ENCODE measurements at places on chromosomes 2 and 18.

DNA sequence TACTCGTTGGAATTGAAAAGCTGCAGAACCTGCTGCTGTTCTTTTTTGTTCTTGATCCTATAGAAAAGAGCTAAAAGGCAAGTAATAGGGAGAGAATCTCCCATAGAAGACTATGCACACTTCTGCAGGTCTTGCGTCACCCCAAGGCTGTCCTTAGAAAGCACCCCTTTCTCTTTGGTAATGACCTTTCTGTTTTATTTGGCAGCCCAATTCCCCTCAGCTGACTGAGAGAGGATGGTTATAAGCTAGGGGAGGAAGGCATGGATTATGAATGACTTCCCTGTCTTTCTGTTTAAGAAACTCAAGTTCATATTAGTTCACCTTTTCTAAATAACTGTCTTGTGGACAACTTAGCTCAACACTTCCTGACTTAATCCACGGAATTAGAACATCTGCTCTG lies 122.9 kb downstream of the TXNL1 start:
- no peak for DNase-seq

DNA sequence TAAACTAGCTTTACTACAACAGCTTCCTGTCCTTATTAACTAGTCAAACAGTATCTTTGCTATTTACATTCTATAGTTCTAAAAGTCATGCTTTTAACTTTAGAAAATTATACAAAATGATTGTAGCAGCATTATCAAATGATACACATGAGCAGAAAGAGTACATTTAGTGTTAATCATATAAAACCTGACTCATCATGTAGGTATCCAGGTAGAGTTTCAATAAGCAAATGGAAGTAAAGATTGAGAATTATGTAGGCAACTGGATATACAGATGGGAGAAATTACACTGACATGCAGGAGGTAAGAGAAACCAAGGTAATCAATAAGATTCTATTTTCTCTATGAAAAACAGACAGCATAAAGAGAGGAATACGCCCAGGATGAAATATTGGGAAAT lies 33.8 kb downstream of the TRIP12 start:
- no peak for DNase-seq

GRCh38 chr2:122596598-122596997 lies 841.1 kb downstream of the TSN start:
- DNase-seq, result no peak

GRCh38 chr2:30040147-30040546 lies 106.7 kb upstream of the YPEL5 start:
- DNase-seq, result no peak

DNA sequence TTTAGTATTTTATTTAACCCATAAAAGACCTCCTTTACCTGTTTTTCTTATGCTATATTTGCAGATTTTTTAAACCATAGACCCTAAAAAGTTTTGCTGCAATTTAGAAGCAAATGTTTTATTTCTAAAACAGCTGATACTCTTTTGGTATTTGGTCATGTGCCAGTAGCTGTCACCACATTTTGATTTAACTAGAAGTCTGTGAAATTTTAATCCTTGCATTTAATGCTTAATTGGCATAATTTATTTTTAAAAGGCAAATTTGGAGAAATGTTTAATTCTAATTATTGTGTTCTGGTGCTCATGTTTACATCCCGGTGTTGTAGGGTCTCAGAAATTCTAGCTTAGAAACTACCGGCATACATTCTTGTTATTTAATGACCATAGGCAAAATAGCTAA lies 111.8 kb downstream of the TTC27 start:
- DNase-seq, result no peak

- DNase-seq, result no peak
Measured at GRCh38 chr2:70978341-70979179, at the start of gene ANKRD53. Gene ANKRD53, plus strand, starts transcription at chr2:70978630. Its CDS starts 16 bp downstream, at chr2:70978646.

DNA sequence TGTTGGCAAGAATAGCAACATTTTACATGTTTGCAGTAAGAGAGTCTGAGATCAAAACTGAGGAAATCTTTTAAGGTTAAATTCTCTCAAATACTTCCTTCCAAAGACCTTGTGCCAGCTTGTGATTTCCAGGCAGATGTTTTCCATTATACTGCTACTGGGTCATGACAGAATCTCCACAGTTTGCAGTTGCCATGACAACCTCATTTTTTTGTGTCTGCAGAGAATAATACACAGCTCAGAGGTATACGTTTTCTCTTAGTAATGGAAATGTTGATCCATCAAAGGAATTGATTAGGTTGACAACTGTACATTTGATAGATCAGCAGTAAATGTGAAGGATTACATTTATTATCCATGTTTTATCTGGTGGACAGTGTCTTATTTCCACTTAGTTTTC lies 29.1 kb upstream of the CSRNP3 start:
- no peak for DNase-seq

GRCh38 chr18:75839041-75839440 lies 411.5 kb upstream of the SMIM21 start:
- DNase-seq, result no peak

GRCh38 chr2:237790353-237790752 lies 8.2 kb upstream of the RBM44 start:
- no peak for DNase-seq

DNA sequence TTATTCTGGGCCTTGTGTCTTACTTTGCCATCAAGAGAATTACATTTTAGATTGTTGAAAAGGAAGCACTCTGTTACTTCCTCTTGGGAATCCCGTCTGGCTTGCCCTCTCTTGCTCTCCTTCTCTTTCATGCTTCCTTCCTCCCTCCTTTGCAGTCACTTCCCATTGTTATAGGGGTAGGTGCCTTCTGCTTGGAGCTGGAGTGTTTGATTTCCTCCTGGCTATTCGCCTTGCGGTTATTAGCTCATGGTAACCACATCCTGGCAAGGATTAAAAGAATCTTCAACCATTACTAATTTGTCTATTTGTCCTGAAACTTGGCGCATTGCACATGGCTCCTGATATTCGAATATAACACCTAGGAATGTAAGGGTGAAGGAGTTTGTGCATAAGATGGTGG lies 115.0 kb downstream of the CERS6 start:
- DNase-seq, result no peak

DNA sequence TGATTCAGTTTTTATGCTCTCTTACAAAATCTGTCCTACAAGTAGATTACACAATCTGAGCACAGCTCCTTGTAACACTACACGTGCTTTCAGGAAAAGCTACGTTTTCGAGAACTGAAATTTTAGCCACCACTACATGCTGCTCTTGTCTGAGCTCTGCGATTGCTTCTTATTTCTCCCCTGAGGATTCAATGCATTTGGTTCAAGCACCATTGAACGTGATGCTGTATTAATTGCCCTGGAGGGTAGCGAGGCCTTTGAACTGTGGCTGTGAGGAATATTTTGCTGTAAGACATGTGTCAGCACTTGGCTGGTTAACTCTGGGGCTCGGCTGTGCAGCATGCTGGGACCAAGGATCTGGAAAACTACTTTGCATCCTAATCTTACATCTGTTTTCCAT lies 405.8 kb downstream of the EPHA4 start:
- no peak for DNase-seq
